ENCODE measurements at places on chromosomes 4 and X.

DNA sequence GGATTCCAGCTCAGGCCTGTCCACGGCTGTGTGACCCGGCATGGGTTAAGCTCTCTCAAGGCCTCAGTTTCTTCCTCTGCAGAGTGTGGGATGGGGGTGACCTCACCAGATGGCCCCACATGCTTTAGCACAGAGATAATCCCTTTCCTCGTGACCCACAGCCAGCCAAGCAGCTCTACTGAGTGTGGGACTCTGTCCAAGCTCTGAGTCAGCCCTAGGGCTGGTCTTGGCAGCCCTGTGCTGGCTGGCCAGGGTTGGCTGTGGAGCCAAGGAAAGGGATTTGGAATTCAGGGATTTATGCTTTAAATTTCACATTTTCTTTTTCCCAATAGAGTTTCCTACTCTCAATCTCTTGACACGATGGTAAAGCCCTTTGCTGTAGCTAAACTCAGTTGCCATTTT, 19.7 kb upstream of the SPON2 start:
- DNase-seq = peak; percentile 92

- DNase-seq = no peak
Observed at GRCh38 chrX:10507181-10507580, 113.2 kb downstream of the MID1 start.

GRCh38 chr4:97593248-97593647, 550.0 kb downstream of the STPG2 start:
- DNase-seq = no peak

DNA sequence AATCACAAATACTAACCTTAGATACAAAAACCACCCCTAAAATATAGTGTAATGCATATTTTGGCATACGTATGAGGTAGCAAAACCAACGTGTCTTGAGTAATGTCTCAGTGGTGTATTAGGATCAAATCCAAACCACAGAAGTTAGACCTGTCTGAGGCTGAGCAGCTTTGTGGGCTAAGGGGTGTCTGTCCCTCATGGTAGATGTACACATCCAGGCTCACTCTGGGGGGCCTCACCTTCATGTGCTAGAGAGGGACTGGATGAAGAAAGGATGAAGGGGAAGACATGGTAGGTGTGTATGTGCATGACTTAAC, 188.0 kb upstream of the TBC1D9 start:
- DNase-seq = no peak

- no peak for DNase-seq
Observed at GRCh38 chr4:56803471-56803870, 18.0 kb downstream of the SPINK2 start.

GRCh38 chr4:13912966-13913365, 285.4 kb upstream of the BOD1L1 start:
- no peak for DNase-seq

GRCh38 chr4:42344309-42344708, 53.0 kb upstream of the SHISA3 start:
- DNase-seq = no peak

- DNase-seq = no peak
Observed at GRCh38 chr4:78660559-78660958, 109.0 kb downstream of the ANXA3 start.

- DNase-seq = peak; percentile 58
Observed at GRCh38 chr4:153151535-153152455, 52.4 kb upstream of the TRIM2 start.
